ENCODE measurements at places on chromosomes 4 and X. TPM values are rescaled to one million over a fixed set of nuclear protein-coding genes. Genes with fewer than 3 reads are reported as not detected.
A peak's percentile ranks its signal among the peaks of the same experiment; 100 is the strongest.

Gene RIBC1
- total RNA-seq, result 0.61 TPM

Gene NDP
- total RNA-seq, result not detected

- DNase-seq, result no peak
Measured at GRCh38 chr4:159608436-159608835, 505.6 kb downstream of the RAPGEF2 start.

GRCh38 chr4:98828801-98829200, 100.1 kb downstream of the EIF4E start:
- DNase-seq, result peak; percentile 19

GRCh38 chr4:57023104-57023503, 44.4 kb downstream of the POLR2B start:
- no peak for DNase-seq
